ENCODE measurements at places on chromosomes 1 and 21.

- no peak for DNase-seq
Measured at GRCh38 chr1:21511579-21512522, 2.6 kb downstream of the ALPL start.

DNA sequence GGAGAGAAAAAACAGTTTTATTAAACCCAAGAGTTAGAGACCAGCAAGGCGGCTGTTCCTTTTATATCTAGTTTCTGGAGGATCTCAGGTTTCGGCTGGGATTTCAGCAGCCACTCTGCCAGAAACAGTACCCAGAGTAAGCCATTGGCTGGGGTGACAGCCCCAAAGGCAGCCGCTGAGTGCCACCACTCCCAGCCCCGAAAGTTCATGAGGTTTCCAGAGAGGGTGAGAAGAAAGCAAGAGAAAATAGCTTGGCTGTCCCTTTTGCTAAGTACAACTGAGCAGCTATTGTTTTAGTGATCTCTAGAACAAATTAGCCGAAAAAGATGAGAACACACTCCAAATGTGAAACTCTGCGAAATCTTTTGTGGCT lies 1.2 kb downstream of the SH3BGR start:
- no peak for DNase-seq

GRCh38 chr21:37393030-37393429 lies 26.5 kb downstream of the DYRK1A start:
- DNase-seq = no peak

GRCh38 chr1:38586993-38587646 lies 272.5 kb downstream of the RRAGC start:
- peak; percentile 17 for DNase-seq

- DNase-seq = no peak
Measured at GRCh38 chr1:182015360-182015759, 46.2 kb downstream of the ZNF648 start.

GRCh38 chr1:16727190-16728111 lies 12.9 kb upstream of the RNU1-4 start:
- DNase-seq = peak; percentile 42

DNA sequence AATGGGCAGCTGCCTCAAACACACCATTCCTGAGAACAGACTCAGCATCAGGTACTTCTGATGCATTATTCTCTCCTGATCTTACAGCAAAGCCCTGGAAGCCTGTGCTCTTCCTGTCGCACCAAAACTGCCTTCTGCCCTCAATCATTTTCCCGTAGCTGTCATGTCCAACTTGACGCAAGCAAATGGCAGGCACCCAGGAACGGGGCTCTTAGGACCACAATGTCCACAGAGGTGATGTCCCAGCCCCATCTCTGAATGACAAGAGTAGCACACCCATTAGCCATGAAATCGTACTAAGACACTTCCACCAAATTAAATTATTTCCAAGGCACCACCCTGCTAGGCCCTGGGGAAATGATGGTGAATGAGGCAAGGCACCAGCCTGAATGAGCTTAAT lies 47.1 kb downstream of the PTPN14 start:
- no peak for DNase-seq

GRCh38 chr1:231982871-231983587 lies 356.4 kb downstream of the DISC1 start:
- DNase-seq = no peak

- peak; percentile 24 for DNase-seq
Measured at GRCh38 chr1:14921057-14921456, 232.5 kb upstream of the TMEM51 start.

- no peak for DNase-seq
Measured at GRCh38 chr1:39360731-39361130, 130.7 kb upstream of the BMP8A start.

- no peak for DNase-seq
Measured at GRCh38 chr1:25425098-25426085, 4.8 kb upstream of the RHCE start.

GRCh38 chr1:35539073-35539823 lies 18.0 kb downstream of the KIAA0319L start:
- peak; percentile 75 for DNase-seq

Measured in GM12878 (cell line).